ENCODE measurements at places on chromosomes 2 and 18. TPM values are rescaled to one million over a fixed set of nuclear protein-coding genes. Genes with fewer than 3 reads are reported as not detected.

The MRPS5 gene
- total RNA-seq, result 56.2 TPM

The CNTNAP5 gene
- total RNA-seq, result not detected

The OSR1 gene
- total RNA-seq, result not detected

GRCh38 chr2:39118786-39119499 lies 1.9 kb downstream of the SOS1 start:
- no peaks in the 10 kb centered on the region for H3K27me3 ChIP-seq
- no peak overlapping the region for H3K27ac ChIP-seq
- peaks cover 27% of the 10 kb centered on the region for H3K4me1 ChIP-seq
- H3K4me3 ChIP-seq, result peak overlapping the region; percentile 86
- H3K36me3 ChIP-seq, result no peaks in the 10 kb centered on the region

DNA sequence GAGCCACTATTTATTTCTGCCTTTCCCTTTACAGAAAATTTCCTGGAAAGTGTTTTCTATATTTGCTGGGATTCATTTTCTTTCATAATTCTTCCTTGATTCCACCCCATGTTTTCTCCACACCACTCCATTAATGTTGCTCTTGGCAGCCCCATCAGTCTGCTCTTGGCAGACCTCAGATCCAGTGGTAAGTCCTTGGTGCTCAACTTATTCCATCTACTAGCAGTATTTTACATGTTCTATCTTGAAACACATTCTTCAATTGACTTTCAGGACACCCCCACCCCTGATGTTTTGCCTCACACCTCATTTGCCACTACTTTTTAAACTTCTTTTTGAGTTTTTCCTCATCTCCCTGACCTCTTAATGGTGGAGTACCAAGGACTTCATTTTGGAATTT lies 65.0 kb downstream of the HNMT start:
- H3K27me3 ChIP-seq, result no peaks in the 10 kb centered on the region
- DNase-seq, result no peak
- no peak overlapping the region for H3K4me3 ChIP-seq
- no peak overlapping the region for H3K27ac ChIP-seq

The ARHGAP15 gene
- total RNA-seq, result 5.9 TPM

DNA sequence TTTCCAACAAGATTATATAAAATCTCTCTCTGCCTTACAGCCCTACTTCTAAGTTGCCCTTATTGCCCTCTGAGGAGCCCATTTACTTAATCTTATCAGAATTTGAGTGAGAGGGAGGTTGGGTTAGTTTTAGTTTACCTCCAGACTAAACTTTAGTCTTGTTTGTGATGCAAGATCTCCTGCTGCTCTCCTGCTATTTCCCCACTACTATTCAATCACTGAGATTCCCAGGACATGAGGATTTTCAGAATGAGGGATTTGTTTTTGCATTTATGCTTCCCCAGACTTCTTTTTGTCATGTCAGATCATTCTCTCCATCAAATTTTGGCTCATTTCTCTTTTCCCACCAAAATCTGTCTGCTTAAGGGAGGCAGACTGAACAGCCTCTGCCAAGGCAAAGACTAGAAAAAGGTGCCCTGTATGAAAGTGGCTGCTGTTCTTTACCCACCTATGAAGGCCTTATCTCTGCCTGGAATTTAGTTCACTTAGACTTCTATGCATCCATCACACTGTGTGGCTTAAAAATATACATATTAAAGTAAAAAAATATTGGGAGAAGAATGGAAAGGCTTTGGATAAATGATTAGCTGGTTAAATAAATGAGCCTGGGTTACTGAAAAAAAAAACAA lies 401.3 kb downstream of the PID1 start:
- no peaks in the 10 kb centered on the region for H3K36me3 ChIP-seq
- H3K4me3 ChIP-seq, result no peak overlapping the region
- H3K27me3 ChIP-seq, result no peaks in the 10 kb centered on the region
- no peak for DNase-seq

All from neural progenitor cell (in vitro differentiated cells).